ENCODE measurements at places on chromosomes 6 and 20.

DNA sequence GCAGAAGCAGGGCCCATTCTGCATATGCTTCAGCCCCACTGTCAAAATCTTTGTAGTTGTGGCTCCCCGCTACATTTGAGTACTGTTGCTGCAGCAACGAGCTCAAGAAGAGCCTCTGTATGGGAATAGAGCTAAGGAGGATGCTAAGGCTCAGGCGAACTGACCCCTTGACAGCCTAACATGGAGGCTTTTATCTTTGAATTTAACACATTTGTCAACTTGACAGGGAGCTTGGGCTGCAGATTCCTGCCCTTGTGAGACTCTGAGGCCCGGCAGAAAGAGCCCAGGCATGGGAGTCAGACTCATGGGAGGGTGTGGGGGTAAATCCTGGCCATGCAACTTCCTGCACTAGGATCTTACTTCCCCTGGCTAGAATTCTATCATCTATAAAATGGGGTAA is 278.7 kb upstream of the CITED2 start:
- DNase-seq: no peak

- no peak for DNase-seq
Observed at GRCh38 chr20:1934721-1935573, 39.7 kb downstream of the SIRPA start.

- DNase-seq: no peak
Observed at GRCh38 chr6:73873081-73873480, 177.1 kb downstream of the CD109 start.

GRCh38 chr20:19897891-19898290 is 119.3 kb upstream of the NAA20 start:
- no peak for DNase-seq

- no peak for DNase-seq
Observed at GRCh38 chr6:153129873-153130514, 1.1 kb downstream of the RGS17 start.

DNA sequence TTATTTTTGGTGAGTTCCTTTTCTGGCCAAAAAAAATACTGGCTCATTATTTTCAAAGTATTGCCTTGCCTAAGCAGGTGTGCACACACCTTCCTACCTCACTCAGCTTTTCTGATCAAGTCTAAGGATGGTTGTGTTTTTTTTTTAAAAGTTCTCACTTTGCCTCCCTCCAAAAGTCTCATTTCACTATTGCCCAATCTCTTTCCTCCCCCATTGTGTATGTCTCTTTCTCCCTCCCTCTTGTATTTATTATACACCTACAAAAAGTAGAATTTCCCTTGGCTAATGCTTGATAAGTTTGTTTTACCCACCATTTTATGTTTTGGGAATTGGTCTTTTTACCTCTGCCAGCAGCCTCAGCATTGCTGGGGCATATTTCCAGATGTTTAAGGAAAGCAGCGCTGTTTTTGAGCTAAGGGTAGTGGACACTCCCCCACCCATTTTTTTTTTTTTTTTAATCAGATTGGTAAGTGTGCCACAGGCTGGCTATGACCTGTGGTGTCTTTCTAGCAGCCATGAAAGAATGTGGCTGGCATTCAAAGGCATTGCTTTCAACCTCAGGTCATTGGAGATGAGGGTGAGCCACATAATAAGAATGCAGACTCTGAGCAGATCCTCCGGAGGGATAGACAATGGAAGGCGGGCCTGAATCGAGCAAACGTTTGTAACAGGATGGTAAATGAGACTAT is 668.6 kb downstream of the UTRN start:
- peak; percentile 10 for DNase-seq

DNA sequence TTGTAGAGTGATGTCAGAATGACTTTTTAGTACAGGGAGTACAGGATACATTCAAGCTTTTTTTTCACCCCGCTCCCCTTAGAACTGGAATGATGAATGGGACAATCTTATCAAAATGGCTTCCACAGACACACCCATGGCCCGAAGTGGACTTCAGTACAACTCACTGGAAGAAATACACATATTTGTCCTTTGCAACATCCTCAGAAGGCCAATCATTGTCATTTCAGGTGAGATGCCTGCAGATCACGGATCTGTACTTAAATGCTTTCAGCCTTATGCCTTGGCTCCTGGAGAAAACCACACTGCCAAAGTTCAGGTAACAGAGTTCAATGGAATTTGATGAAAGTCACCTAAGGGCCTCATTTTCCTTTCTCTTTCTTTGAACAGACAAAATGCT is 8.5 kb downstream of the TNFAIP3 start:
- no peak for DNase-seq

GRCh38 chr20:21701171-21701876 is 4.1 kb upstream of the PAX1 start:
- no peak for DNase-seq

DNA sequence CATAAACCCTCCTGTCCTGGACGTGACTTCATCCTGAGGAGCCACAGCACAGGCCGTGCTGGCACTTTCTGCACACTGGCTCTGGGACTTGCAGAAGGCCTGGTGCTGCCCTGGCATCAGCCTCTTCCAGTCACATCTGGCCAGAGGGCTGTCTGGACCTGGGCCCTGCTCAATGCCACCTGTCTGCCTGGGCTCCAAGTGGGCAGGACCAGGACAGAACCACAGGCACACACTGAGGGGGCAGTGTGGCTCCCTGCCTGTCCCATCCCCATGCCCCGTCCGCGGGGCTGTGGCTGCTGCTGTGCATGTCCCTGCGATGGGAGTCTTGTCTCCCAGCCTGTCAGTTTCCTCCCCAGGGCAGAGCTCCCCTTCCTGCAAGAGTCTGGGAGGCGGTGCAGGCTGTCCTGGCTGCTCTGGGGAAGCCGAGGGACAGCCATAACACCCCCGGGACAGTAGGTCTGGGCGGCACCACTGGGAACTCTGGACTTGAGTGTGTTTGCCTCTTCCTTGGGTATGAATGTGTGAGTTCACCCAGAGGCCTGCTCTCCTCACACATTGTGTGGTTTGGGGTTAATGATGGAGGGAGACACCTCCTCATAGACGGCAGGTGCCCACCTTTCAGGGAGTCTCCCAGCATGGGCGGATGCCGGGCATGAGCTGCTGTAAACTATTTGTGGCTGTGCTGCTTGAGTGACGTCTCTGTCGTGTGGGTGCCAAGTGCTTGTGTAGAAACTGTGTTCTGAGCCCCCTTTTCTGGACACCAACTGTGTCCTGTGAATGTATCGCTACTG is 22.0 kb upstream of the PYGB start:
- no peak for DNase-seq

GRCh38 chr6:84809455-84809854 is 45.1 kb upstream of the TBX18 start:
- no peak for DNase-seq

DNA sequence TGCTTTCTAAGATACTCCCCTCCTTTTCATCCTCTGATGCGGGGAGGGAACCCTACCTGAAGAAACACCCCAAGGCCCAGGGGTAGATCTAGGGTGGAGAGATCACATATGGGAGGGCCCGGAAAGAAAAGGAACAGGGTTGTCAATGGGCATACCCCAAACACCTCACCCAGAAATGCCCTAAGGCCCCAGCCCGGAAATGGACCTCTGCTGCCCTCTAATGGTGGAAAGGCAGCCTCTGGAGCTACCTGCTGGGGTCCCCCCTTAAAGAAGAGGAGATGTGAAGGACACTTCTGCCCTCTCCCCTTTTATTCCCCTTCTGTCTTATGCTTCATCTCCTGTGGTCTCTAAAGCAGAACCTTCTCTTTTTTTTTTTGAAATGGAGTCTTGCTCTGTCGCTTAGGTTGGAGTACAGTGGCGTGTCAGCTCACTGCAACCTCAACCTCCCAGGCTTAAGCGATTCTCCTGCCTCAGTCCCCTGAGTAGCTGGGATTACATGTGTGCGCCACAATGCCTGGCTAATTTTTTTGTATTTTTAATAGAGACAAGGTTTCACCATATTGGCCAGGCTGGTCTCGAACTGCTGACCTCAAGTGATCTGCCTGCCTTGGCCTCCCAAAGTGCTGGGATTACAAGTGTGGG is 458 bp upstream of the ARMC12 start:
- no peak for DNase-seq

DNA sequence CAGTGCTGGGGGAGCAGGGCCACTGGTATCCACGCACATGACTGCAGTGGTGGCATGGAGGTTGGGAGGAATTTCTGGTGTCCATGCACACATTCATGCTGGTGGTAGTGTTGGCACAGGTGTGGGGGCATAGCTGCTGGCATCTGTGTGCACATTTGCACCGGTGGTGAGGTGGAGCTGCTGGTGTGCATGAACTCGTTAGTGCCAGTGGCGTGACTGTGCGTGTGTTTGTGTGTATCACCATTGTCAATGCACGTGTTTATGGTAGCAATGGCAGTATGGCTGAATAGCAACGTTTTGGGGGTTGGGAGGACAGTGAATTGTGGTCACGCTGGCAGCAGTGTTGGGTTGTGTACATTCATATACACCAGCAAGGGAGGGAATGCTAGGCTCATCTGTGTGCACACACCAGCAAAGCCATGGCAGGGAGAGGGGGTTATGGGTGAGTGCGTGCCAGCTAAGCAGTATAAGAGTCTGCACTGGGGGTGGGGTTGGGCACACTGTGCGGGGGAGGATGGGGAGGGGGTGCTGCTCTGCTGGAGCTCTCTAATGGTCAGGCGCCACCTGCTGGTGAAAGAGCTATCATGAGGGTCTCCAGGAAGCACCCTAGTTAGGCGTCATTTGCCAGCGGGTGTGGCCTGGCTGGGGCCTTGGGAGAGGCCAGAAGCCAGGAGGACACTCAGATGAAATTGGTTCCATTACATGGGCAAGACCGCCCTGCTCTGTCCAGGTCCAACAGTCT is 626.1 kb upstream of the ID4 start:
- no peak for DNase-seq

GRCh38 chr6:117329926-117330325 is 64.6 kb downstream of the VGLL2 start:
- DNase-seq: no peak

- no peak for DNase-seq
Observed at GRCh38 chr20:11222243-11222642, 548.4 kb upstream of the JAG1 start.

DNA sequence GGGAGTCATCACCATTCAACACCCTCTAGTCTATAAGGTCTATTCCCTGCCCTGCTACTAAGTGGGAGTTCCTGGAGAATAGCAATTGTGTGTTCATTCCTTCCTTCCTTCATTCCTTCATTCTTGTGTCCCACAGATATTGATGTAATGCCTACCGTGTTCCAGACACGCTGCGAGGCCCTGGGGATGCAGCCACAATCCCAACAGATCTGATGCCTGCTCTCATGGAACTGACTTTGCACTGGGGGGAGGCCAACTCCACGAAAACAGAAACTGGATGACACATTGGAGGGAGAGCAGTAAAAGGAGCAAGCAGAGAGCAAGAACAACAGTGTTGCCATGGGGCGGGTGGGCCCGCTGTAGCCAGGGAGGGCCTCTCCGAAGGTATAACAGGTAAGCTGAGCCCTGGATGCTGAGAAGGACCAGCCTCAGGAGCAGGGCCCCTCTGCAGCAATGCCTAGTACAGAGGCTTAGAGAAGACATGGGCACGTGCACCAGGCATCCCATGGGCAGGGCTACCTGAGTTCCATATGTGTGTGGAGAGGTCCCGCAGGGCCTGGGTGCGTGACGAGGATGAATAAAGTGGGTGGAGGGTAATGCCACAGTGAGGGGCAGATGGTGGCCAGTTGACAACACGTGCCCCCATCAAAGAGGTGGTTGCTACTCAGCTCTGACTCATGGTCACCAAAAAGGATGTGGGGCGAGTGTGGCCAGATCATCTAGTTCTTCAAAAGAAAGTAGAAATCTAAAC is 173.9 kb downstream of the NFATC2 start:
- DNase-seq: no peak

- DNase-seq: no peak
Observed at GRCh38 chr20:19932170-19932667, 84.9 kb upstream of the NAA20 start.

- no peak for DNase-seq
Observed at GRCh38 chr6:2773449-2773848, 8.3 kb downstream of the WRNIP1 start.

- DNase-seq: no peak
Observed at GRCh38 chr6:74534465-74535211, 671.2 kb downstream of the COL12A1 start.

DNA sequence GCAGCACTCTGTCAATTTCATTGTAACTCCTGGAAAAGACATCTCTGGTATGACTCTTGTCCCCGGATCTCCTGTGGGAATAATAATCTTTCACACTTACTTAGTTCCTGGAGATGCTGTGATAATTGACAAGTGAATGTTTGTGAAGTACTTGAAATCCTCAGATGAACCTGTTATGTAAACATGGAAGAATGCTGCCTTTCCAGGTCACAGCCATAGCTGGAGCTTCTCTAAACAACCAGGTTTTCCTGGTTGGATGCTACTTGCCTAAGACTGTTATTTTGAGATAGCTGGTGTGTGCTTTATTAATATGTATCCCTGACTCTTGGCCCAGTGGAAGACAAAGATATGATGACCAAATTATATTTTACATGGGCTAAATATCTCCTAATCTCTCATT is 228.6 kb downstream of the KCNQ5 start:
- no peak for DNase-seq

- no peak for DNase-seq
Observed at GRCh38 chr6:158030380-158031300, 49.0 kb downstream of the SYNJ2 start.

GRCh38 chr6:44500074-44500473 is 112.6 kb downstream of the CDC5L start:
- DNase-seq: no peak

All from SW 1271 (cell line).